CD8-positive, alpha-beta T cell (primary cell): ENCODE measurements at places on chromosomes 3 and 15. TPM values are rescaled to one million over a fixed set of nuclear protein-coding genes. Genes with fewer than 3 reads are reported as not detected.
A peak's percentile ranks its signal among the peaks of the same experiment; 100 is the strongest.

DNA sequence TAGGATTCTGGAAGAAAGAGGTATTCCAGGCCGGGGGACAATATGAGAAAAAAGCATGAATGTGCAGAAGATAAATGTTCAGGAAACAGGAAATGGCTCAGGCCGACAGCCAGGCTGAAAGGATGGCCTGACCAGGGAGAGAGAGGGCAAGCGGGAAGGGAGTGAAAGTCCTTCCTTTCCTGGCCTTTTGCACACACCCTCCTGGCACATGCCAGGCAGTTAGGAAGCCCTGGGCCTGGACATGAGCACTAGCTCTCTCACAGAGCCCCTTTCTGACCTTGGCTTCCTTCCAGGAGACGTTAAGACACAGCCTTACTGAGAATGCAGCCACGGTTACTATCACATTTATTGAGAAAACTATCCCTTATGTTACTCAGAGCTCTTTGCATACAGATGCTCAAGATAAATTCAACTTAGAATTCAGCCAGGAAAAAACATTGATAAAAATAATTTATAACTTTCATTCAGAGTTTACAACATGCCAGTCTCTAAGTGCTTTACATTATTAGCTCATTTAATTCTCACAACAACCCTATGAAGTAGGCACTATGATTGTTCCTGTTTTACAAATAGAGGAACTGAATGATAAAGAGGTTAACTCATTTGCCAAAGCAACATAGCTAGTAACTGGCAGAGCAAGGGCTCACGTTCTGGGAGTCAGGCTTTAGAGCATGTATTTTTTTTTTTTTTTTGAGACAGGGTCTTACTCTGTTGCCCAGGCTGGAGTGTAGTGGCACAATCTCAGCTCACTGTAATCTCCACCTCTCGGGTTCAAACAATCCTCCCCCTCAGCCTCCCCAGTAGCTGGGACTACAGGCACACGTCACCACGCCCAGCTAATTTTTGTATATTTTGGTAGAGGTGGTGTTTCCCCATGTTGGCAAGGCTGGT, 39.4 kb upstream of the SMAD3 start:
- DNase-seq: no peak

DNA sequence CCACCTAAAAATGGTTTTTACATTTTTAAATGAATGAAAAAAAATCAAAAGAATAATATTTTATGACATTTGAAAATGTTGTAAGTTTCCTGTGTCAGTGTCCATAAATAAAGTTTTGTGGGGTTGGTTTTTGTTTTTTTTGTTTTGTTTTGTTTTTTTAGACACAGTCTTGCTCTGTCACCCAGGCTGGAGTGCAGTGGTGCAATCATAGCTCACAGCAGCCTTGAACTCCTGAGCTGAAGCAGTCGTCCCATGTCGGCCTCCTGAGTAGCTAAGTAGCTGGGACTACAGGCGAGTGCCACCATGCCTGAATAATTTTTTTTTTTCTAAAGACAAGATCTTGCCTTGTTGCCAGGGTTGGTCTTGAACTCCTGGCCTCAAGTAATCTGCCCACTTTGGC, 2.8 kb upstream of the GLB1 start:
- DNase-seq: no peak

GREM1 gene
- total RNA-seq: not detected

GRCh38 chr3:156151824-156152428, 31.5 kb downstream of the KCNAB1 start:
- peak; percentile 53 for DNase-seq

CAMK2N2 gene
- not detected for total RNA-seq

DNA sequence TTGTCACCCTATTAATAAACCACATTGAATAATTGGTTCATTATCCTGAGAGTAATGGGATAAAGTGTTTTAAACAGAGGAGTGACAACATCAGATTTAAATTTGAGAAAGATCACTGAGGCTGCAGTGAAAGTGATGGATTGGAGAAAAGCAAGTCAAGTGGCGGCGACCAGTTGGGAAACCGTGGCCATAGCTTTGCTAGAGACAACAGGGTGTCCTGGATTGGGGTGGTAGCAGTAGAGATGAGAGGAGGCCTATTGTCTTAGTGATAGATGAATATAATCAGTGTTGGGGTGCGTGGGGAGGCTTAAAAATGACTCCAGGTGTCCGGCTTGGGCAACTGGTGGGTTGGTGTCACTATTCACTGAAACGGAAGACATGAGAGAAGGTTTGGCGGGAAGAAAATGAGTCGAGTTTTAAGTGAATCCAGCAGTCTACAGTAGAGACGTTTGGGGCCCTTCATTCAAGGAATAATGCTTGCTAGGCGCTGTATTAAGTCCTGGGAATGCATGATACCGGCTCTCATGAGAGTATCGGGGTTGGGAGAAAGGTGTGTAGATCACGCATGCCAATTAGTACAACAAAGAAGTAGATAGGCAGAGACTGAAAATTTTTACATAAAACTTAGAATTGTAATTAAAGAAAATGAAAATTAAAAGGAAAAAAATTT, 819 bp downstream of the NEK4 start:
- DNase-seq: no peak

MGLL gene
- total RNA-seq: 0.33 TPM

GRCh38 chr3:87867001-87867400, 191.8 kb downstream of the CGGBP1 start:
- DNase-seq: no peak

DNA sequence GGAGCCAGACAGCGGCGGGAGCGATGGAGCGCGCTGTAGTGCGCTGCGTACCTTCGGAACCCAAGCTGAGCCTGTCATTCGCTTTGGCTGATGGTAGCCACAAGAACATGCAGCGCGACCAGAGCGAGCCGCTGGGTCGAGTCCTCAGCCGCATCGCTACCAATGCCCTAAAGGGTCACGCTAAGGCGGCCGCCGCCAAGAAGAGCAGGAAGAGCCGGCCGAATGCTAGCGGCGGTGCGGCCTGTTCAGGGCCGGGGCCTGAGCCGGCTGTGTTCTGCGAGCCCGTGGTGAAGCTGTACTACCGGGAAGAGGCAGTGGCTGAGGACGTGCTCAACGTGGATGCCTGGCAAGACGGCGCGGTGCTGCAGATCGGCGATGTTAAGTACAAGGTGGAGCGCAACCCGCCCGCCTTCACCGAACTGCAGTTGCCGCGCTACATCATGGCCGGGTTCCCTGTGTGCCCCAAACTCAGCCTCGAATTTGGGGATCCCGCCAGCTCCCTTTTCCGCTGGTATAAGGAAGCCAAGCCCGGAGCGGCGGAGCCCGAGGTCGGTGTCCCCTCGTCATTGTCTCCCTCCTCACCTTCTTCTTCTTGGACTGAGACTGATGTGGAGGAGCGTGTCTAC, 498 bp downstream of the PDE12 start:
- DNase-seq: peak; percentile 11

- no peak for DNase-seq
Measured at GRCh38 chr3:45617430-45618080, 23.0 kb downstream of the LIMD1 start.

LMAN1L gene
- total RNA-seq: not detected

EXD1 gene
- total RNA-seq: not detected

SERPINI2 gene
- not detected for total RNA-seq
